ENCODE measurements at places on chromosomes 1 and 21.

- no peak for DNase-seq
Observed at GRCh38 chr1:24236789-24237371, 49.8 kb upstream of the IFNLR1 start.

GRCh38 chr21:38354231-38354630, 97.4 kb downstream of the KCNJ15 start:
- DNase-seq, result no peak

- no peak for DNase-seq
Observed at GRCh38 chr1:117753232-117753631, 147.4 kb downstream of the TENT5C start.

- DNase-seq, result no peak
Observed at GRCh38 chr1:70836456-70836855, 211.2 kb downstream of the PTGER3 start.

- DNase-seq, result no peak
Observed at GRCh38 chr1:2003541-2004131, at the start of gene CFAP74. TSS of gene CFAP74 (minus strand) at chr1:2003786. CDS start at chr1:1990956, 12,830 bp downstream.

GRCh38 chr21:28761674-28762356, 230.9 kb downstream of the LTN1 start:
- no peak for DNase-seq

- DNase-seq, result no peak
Observed at GRCh38 chr1:11912000-11912399, 14.2 kb downstream of the KIAA2013 start.

- no peak for DNase-seq
Observed at GRCh38 chr1:19861034-19861433, 21.2 kb upstream of the OTUD3 start.

- DNase-seq, result no peak
Observed at GRCh38 chr1:181608948-181609347, 125.6 kb downstream of the CACNA1E start.

- no peak for DNase-seq
Observed at GRCh38 chr1:198520524-198521254, 19.8 kb downstream of the ATP6V1G3 start.

DNA sequence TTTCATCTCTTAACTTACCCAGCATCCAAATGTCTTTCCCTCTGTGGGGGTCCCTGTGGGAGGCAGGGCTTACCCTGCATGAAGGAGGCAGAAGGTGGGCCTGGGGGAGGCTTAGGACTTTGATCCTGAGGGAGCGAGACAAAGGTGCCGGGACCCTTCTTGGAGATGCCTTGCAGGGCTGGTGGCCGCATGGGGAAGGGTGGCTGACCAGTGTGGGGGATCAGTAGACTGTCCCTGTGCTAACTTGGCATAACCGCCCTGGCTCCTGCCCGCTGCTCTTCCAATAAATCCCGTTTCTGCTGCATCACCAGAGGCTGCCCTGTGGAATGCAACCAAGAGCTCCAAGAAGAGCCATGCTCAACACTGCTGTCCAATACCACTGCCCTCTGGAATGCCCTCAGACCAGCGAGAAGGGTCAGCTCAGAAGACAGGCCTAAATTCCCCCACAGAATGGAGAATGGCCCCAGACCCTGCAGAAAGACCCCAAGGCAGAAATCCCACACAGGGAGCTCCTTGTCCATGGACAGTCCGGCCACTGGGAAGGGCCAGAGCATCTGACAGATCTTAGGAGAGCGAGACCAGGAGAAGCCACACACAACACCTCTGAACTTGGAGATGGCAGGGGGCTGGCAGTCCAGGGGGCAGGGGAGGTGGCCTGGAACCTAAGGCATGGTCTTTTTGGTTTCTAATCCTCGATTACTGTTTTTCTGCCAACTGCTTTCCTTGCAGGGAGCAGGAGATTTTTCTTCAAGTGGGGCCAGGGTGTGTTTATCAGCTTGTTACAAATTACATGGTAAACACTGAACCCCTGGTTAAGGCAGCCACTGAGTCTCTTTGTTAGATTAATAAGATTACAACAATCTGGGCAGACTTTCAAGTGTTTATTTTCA, 46.7 kb upstream of the DMRTB1 start:
- no peak for DNase-seq

GRCh38 chr1:205049479-205049878, 6.5 kb downstream of the CNTN2 start:
- no peak for DNase-seq

DNA sequence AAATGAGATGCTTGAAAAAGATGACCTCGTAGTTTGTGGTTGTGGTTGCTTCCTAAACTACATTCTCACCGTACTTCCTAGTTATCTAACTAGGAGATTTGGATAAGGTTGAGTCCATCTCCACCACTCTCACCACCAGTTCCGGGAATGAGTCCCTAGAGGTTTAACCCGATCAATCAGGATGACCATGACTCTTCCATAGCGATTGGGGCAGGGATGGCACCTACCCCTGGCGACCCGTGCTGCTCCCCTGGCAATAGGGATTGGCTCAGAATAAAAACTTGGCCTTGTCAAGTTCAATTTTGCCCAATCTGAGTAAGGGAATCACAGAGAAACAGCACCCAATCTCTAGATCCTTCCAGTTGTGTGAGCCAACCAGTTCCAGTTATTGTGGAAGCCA, 2.7 kb upstream of the MIS18A start:
- DNase-seq, result no peak

- no peak for DNase-seq
Observed at GRCh38 chr1:50095716-50096115, 13.0 kb upstream of the ELAVL4 start.

GRCh38 chr1:234658138-234658537, 48.2 kb upstream of the IRF2BP2 start:
- DNase-seq, result no peak

GRCh38 chr1:203744075-203744972, 20.7 kb upstream of the LAX1 start:
- DNase-seq, result no peak

DNA sequence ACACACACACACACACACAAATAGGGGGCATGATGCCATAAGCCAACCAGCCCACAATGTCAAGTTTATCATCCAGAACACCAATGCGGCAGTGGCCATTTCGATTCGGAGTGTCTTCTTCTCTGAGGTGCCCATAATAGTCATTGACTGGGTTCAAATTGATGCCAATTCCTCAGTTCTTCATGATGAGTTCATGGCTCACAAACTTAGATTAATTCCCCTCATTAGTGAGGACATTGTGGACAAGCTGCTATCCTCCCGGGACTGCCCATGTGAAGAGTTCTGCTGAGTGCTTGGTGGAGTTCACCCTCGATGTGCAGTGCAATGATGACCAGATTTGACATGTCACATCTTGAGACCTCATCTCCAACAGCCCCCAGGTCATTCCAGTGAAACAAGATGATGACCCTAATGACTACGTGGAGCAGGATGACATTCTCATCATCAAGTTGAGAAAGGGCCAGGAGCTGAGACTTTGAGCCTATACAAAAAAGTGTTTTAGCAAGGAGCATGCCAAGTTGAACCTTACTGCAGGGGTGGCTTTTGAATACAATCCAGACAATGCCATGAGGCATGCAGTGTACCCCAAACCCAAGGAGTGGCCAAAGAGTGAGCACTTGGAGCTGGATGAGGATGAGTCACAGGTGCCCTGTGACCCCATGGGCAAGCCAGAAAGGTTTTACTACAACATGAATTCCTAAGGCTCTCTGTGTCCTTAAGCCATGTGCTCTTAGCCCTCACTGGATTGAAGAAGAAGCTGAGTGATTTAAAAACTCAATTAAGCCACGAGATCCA, 211.6 kb upstream of the SAMSN1 start:
- no peak for DNase-seq

GRCh38 chr1:57102561-57103326, 136.9 kb upstream of the C8B start:
- no peak for DNase-seq

DNA sequence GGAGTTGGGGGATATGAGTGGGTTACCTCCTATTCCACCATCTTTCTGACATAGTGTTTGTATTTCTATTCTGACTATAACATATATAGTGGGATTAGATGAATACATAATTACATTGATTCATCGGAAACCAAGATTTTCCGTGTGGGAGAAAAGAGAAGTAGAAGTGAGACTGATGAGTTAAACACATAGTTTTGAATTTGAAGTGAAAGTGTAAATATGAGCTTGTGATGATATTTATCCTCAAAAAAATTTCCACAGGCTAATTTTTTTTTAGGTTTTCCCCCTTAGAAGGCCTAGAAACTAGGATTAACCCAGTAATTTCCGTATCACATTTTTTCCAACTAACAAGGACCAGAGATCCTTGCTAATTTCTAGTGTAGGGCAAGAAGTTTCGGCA, 6.9 kb downstream of the CD1B start:
- no peak for DNase-seq

GRCh38 chr1:167427848-167428247, 90.5 kb downstream of the CD247 start:
- DNase-seq, result no peak

- DNase-seq, result no peak
Observed at GRCh38 chr1:47623557-47623940, 185.7 kb downstream of the FOXD2 start.

- DNase-seq, result no peak
Observed at GRCh38 chr1:107433635-107434360, 293.0 kb downstream of the NTNG1 start.

DNA sequence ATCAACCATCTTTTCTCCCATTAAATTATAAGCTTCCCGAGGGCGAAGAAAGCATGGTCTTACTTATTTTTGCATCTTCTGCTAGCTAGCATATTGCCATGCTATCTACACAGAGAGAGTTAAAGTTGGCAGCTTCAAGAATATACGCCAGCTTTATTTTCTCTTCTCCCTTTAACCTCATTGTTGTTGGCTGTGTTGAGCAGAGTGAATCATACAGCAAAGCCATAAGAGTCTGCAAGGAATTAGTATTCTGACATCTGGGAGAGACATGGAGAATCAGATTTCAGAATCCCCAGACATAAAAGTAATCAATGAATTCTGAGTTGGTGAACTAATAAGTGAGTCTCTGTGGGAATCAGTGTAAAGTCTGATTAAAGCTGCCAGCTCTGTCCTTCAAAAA, 649.6 kb upstream of the PTBP2 start:
- DNase-seq, result no peak

DNA sequence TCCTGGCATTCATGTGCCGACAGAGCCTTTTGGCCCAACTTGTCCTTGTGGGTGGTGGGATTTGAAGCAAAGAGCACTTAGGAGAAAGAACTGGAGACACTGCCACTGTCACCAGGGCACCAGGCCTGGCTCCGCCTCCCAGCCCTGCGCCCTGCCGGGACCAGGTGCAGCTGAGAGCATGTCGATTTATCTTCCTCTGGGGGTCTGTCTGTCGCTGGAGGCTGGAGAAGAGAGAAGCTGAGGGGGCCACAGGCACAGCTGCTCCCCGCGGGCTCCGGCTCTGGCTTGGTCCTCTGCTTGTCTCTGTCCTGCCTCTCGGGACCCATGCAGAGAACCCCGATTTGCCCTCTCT, 28.2 kb downstream of the PCNT start:
- no peak for DNase-seq

GRCh38 chr1:166082601-166083000, 84.2 kb downstream of the FAM78B start:
- DNase-seq, result no peak

- no peak for DNase-seq
Observed at GRCh38 chr1:156489166-156489934, 11.2 kb downstream of the MEF2D start.

DNA sequence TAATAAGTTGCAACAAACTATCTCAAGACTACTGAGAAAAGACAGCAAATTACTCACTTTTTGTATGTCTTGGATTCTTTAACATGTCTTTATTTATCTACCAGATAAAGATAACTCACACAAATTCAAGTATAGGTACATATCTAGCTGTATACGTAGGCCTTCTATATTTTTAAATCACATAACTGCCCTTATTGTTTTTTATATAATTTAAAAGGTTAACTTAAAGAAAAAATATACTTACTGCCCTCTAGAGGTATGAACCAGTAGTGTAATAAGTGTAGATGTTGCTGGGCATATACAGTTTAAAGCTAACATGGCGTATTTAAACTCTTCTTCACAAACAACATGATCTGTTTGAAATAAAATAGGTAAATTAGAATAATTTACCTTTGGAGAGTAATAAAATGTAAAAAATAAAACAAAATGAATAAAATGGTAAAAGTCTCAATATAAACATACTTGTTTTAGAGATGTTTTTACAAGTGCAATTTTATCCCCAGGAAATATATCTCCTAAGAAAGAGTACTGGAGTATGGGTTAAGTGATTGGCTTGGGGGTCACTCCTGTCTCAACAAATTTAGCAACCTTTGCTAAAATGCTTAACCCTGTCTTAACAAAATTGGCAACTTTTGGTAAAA, 235.2 kb downstream of the KCNT2 start:
- DNase-seq, result no peak

- DNase-seq, result no peak
Observed at GRCh38 chr1:38622197-38622596, 237.4 kb downstream of the RRAGC start.

- DNase-seq, result no peak
Observed at GRCh38 chr1:160149716-160150115, 1.7 kb upstream of the ATP1A4 start.

DNA sequence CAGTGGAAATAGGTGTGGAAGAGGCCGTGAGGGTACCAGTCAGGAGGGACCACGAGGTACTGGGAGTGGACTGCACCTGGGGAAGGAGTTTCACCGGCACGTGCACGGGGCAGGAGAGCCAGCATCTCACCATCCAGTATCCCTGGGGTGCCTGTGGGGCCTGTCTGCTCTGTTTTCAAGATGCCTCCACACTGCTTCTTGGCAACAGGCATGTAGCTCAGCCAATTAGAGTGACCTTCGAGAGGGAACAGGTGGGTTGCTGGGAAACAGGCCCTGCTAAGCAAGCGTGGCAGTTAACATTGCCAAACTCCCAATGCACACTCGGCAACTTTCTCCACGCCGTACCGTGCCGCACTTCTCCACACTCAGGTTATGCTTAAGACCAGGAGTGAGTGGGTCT, 17.7 kb downstream of the KCNC4 start:
- no peak for DNase-seq

GRCh38 chr1:18110968-18111367, 3.4 kb downstream of the IGSF21 start:
- no peak for DNase-seq

GRCh38 chr1:158932171-158932570, 819 bp downstream of the PYHIN1 start:
- DNase-seq, result no peak

DNA sequence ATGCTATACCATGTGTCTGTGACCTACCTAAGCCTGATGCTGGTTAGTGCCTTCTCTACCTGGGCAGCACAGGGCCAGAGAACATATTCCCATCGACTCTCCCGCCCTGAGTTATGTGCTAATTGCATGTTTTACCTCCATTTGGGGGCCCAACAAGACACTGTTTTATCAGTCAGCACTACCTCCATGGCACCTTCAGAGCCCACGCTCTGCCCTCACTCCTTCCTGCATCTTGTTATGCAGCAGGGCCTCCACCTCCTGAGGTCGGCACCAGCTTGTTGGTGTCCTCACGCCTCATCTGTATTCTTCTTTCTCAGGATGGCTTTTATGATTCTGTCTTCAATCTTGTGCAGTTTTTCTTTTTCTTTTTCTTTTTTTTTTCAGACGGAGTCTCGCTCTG, 11.9 kb downstream of the WNT9A start:
- DNase-seq, result no peak
